Fibroblast of the aortic adventitia (primary cell): ENCODE measurements at places on chromosomes 6 and 20.

- no peak for DNase-seq
Measured at GRCh38 chr6:5783584-5784089, 223.1 kb downstream of the NRN1 start.

GRCh38 chr6:133130863-133131262 is 110.3 kb upstream of the EYA4 start:
- peak; percentile 4 for DNase-seq

- no peak for DNase-seq
Measured at GRCh38 chr6:133202610-133203343, 38.4 kb upstream of the EYA4 start.

DNA sequence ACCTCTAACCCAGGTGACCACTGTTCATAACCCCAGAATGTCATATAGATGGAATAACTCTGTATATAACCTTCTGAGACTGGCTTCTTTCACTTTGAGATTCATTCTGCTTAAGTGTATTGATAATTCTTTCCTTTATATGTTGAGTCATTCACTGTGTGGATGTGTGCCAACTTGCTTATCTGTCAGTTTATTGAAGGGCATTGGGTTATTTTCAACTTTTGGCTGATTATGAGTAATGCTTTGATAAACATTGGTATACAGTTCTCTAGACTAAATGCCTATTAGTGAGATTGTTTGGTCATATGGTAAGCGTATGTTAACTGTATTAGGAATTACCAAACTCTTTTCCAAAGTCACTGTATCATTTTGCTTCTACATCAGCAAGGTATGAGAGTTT is 453.4 kb upstream of the SPTLC3 start:
- no peak for DNase-seq

DNA sequence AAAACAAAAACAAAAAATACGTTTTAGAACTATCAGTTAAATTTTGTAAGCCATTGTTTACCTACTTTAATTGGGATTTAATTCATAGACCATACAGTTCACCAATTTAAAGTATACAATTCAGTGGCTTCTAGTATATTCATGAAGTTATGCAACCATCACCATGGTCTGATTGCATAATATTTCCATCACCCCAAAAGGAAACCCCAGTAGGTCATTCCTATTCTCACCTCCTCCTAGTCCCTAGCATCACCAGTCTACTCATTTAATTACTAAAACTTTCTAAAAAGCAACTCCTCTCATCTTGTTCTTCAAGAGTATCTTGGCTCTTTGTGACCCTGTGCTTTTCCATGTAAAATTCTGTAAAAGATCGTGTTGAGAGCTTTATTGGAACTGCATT is 60.2 kb downstream of the ASXL1 start:
- no peak for DNase-seq
